ENCODE measurements at places on chromosomes 4 and X.

DNA sequence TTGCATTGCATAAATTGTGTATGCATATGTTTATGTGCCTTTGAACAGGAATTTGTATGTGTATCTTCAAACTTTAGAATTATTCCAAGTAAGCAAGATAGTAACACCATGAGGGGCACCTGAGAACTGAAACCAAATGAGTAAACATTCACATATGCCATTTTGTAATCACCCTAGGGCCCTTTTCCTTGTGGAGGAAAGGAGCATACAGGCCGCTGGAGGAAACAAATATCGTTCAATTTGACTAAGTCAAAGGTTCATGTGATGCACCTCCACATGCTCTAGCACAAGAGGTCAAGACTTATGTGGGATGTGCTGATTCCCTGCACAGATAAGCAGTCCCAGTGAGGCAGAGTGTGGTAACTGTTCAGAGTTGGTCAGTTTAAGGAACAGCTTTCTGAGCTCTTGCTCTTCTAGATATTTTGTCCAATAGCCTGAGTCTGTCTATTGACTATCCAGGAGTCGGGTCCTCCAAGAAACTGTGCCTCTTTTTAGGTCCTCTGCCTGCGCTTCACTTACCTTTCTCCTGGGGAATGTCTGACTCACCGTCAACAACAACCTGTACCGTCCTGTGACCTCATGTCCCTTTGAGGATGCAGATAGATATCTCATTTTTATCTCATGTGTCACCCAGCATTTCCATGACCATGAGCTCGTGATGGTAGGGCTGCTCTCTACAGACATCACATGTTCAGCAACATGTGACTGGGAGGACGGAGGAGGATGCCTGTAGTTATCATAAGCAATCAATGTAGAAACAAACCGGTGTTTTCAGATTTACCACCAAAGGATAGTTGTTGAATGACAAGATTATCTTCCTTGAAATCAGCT, 196.9 kb downstream of the NWD2 start:
- DNase-seq: no peak

DNA sequence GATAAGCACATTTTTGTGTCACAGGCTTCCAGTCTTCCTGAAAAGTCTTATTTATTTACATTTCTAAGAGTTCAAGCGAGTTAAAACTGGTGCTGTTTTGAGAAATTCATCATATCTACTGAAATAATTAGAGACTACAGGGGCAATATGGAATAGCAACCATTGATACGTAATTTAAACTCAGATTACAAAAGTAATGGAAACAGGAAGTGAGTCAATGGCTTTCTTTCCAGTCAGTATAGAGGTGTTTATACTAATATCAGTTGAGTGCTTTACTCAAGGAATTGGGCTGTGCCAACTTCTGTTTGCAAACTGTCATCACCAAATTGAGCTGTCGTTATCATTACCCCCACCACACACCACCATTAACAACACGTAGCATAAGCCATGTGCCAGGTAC, 222.7 kb downstream of the COL25A1 start:
- DNase-seq: no peak

DNA sequence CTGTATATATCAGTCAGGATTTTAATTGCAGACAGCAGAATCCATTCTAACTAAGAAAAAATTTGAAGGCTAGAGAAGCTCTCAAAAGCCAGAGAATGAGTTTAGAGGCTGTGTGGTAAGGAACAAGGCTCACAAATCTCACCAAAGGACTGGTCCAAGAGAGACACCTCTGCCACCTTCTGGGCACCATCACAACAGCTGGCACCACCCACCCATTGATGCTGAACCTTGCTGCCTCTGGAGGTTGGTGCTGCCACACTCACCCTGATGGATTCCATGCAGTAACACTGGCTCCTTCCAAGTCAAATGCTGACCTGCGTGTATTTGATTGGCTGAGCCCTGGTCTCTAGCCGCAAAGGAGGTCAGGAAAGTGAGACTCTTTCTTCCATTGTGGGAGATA, 100.8 kb downstream of the BEND2 start:
- DNase-seq: no peak

GRCh38 chr4:181525634-181526033, 717.6 kb upstream of the TENM3 start:
- DNase-seq: no peak

DNA sequence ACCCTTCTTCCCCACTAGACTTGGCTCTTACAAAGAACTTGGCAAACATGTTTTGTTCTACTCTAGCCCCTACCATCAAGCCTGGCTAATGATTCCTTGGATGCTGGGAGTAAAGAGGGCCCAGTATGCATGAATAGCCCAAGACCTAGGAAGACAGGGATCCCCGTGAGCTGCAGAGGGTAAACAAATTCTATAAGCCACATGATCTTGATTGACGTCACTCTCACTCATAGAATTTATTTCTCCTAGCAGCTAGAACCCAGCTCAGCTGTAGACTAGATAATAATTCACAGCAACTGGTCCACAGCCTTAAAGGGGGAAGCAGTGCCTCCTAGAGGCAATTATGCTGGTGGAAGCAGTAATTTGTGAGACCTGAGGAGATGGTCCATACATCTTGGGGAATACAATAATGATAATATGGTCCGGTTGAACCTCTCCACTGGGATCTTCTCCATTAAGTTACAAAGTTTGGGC, 16.1 kb upstream of the USO1 start:
- DNase-seq: no peak

DNA sequence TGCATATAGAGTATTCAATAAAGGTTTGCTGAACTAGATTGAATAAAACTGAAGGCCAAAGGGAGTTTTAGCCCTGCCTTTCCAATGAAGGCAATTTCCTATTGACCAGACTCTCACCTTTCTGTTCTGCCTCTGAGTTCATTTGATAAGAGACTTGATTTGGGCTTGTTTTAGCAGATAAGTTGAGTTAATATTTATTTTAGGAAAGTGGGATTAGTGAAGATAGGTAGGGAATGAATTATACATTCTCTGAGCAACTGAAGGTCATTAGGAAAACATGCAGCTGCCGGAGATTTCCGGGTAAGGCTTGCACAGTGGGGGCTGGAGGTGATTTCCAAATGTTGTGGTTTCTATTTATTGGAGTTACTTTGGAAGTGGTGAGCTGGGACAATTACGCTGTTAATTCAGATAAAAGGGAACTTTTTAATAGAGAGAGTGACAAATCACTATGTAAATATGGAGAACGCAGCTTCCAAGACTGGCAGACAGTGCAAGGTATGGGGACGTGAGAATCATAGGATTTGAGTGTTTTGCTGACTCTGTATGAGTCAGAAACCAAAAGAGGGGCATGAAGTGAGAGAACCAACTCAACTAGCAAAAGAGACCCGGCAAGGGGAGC, 553.6 kb upstream of the BOD1L1 start:
- no peak for DNase-seq

GRCh38 chr4:18388039-18388438, 366.5 kb upstream of the LCORL start:
- no peak for DNase-seq

DNA sequence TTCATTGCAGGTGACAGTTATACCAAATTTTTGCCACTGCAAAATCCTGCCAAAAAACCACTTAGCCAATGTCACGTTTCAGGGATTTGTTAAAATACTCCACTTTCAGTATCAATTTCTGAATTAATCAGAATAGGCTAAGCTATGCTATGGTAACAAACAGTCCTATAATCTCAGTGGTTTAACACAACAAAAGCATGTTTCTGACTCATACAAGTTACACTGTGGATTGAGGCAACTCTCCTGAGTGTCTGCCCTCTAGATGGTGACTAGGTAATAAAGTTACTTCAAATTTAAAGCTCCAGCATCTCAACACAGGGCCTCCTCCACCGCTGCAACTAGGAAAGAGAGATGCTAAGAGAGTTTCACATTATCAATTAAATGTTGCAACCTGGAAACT, 23.0 kb upstream of the RADX start:
- no peak for DNase-seq

DNA sequence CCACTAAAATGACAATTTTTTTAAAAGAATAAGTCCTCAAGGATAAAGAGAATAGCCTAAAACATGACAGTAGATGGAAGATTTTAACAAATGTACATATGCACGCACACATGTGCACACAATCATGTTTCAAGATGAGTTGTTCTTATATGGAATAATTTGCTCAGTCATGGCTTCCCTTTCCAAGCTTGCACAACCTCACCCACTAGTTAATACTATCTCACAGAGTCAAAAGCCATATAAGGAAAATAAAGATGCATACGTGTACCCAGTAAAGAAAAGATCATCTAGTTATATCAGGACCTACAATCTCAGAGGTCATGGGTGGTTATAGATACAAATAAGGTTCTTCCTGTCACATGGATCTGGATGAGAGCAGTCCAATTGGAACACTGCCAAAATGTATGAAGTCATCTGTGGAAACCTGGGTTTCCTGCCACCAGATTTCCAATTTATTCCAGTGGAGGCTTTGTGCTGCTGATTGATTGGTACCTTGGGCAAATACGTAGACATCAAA, 56.1 kb downstream of the FAM13A start:
- DNase-seq: no peak

DNA sequence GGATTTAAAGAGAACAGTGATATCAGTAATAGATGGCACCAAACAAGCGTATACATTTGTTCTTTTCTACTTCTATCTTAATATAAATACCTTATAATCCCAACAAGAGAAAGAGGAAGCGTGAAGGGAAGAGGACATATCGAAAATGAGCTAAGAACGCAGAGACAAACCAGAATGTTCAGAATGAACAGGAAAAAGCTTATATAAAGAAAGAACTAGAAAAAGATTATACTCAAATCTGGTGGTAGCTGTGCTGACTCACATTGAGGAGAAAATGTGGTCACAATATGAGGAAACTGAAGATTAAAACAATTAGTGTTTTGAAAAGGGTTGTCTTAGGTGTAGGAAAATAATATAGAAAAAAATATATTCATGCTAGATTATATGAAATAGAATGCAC, 2.0 kb upstream of the GPR34 start:
- no peak for DNase-seq

GRCh38 chr4:61298178-61298740, 98.1 kb downstream of the ADGRL3 start:
- no peak for DNase-seq

DNA sequence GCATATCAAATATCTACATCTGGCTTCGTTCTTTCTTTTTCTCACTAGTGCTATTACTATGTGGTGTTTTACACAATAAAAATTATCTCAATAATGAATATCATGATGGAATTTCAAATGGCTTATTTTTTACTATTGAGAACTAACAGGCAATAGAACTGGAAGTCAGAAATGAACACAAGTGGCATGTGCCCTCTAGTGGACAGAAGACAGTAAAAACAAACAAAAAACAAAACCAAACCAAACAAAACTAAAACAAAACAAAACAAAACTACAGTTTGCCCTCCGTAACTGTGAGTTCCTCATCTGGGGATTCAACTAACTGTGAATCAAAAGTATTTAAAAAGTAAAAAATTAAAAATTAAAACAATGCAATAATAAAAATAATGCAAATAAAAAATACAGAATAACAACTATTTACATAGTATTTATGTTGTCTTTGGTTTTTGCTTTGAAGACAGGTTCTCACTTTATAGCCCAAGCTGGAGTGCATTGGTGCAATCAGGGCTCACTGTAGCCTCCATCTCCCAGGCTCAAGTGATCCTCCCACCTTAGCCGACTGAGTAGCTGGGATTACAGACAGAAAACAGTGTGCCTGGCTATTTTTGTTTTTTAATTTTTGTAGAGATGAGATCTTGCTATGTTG, 195.6 kb upstream of the TACR3 start:
- DNase-seq: no peak

DNA sequence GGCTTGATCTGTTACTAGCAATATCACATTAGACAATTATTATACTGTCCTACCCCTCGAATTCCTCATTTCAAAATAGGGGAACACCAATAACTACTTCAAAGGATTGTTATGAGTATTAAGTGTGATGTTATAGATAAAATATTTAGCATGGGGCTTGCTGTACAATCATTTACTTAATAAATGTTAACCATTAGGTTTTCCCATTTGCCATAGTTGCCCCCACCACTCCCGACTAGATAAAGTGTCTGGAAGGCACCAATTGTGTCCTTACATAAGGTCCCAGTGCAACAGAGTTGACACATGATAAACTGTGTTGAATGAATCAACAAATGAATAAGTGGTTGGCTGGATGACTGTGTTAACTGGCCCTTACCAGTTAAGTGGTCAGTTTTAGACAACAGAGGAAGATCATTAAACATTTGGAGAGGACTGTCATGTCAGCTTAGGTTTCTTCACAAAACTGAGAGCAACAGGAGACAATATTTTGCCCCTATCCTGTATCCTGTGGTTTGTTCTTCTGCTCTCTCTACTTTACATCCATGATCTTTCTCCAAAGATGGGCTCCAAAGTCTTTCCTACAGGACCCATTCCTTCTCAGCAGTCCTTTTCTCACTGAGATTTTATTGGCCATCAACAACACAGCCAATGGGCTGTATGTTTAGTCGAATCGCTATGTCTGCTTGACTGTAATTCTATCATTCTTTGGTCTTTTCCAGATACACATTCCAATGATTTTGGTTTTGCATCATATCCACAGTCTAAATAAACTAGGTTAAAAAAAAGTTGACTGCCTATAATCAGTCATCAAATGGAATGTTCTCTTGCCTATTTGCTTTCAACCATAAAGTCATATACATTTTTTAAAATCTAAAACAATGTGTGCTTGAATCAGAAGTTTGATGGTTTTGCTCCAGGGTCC, 74.4 kb downstream of the RNF150 start:
- DNase-seq: no peak

GRCh38 chrX:50459615-50460014, 11.0 kb downstream of the DGKK start:
- DNase-seq: no peak

- DNase-seq: no peak
These were observed 9.6 kb upstream of the PPP3CA start for GRCh38 chr4:101356928-101357327.

GRCh38 chr4:143404555-143404954, 67.9 kb downstream of the GAB1 start:
- no peak for DNase-seq

GRCh38 chrX:48787505-48788443, 1.4 kb downstream of the GATA1 start:
- no peak for DNase-seq

GRCh38 chr4:128840711-128841318, 31.3 kb downstream of the JADE1 start:
- DNase-seq: no peak

DNA sequence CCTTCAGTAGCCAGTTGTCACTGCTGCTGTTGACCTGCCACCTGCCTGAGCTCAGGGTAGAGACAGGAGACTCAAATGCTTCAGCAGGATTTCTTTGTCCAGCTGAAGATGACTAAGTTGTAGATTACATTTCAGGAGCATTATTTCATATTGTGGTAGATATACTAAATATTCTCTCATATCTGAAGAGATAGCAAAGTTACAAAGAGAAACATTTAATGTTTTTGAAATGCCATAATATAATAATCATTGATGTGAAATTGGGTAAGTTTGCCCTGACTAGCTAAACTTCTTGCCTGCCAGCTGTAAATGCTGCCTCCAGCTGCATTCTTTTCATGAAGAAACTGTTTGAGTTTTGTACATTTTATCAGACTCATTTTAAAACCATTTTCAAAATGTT, 247.6 kb upstream of the CNKSR2 start:
- no peak for DNase-seq
